ENCODE measurements at places on chromosomes 6 and 20. TPM values are rescaled to one million over a fixed set of nuclear protein-coding genes. Genes with fewer than 3 reads are reported as not detected.

Gene LRRN4
- not detected for total RNA-seq

Gene ANKRD66
- total RNA-seq, result not detected

Gene SLC17A3
- total RNA-seq, result 0.55 TPM

Gene BNIP5
- not detected for total RNA-seq
